Activated gamma-delta T cell treated with anti-CD3 and anti-CD28 coated beads, Interleukin-2, amount 50 U/mL, for 16 hours (primary cell): ENCODE measurements at places on chromosomes 1 and 21.

GRCh38 chr1:22618056-22618455 is 18.4 kb upstream of the C1QA start:
- no peak for DNase-seq

- no peak for DNase-seq
Observed at GRCh38 chr1:247111700-247112478, 7.7 kb upstream of the ZNF669 start.

- no peak for DNase-seq
Observed at GRCh38 chr21:43894206-43894577, 29.2 kb downstream of the AGPAT3 start.

DNA sequence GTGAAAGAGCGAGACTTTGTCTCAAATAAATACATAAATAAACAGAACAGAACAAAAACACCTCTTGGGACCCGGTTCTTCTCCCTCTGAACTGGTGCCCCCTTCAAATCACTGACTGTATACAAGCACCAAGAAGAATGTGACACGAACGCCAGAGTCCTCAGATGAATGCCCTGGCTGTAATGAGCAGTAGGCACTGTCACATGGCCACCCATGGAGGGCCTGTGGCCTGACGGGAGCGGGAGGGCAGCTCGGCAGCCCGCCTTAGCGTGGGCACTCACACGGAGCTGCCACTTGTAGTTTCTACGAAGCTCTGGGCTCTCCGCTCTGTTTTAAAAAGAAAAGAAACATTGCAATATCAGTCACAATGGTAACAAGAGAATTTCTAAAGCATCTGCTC is 146.0 kb downstream of the PEX14 start:
- DNase-seq: no peak

DNA sequence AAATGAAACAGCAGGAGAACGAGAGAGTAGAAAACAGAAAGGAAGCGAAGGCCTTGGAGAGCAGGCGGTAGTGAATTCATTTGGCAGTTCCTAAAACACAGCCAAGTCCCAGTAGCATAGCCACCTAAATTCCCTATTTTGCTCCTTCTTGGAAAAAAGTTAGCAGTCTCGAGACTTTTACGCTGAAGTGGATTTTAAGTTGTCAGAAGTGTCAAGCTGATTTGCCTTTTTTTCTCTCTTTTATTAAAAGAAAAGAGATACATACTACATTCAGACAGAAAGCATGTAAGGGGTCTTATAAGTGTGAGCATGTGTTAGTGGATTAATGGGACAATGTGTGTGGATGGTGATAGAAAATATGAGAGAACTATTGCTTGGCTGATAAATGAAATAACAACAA is 19.2 kb downstream of the NFIA start:
- DNase-seq: no peak

DNA sequence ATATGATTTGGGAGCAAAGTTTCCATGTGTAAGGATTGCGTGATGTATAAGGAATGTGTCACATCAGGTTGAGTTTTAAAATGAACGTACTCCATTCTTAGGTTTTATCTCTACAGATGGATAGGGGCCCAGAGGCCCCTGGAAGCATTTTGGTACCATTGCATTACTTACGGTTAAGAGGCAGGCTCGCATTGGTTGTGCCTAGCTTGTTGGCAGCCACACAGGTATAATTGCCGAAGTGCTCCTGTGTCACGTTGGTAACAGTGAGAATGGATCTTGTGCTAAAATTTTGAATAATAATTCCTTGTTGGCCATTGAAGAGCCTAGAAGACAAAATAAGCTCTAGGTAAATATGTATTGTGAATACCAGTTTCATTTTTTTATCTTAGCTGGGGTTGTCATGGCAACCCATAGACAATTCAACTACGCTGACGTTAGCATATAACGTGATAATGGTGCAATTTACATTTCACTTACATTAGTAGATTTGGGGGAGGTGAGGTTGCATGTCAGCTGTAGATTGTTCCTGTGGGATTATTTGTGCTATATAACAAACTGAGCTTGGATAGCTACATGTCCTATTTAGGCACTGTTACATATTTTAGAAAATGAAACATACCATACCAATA is 511.9 kb upstream of the ZRANB2 start:
- DNase-seq: no peak

DNA sequence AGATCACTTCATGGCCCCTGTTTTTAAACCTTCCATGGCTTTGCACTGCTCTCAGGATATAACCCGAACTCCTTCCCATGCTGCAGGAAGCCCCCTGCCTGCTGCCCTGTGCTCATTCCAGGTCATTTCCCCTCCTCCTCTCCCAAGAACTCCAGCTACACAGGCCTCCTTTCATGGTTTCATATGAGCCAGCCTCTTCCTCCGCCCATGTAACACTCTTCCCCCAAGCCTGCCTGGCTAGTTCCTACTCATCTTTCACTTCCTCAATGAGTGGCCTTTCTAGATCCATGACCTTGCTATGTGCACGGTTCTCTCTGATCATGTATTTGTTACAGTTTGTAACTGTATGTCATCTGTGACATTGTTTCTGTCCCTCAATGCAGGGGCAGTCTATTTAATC is 3.1 kb upstream of the NCF2 start:
- no peak for DNase-seq

DNA sequence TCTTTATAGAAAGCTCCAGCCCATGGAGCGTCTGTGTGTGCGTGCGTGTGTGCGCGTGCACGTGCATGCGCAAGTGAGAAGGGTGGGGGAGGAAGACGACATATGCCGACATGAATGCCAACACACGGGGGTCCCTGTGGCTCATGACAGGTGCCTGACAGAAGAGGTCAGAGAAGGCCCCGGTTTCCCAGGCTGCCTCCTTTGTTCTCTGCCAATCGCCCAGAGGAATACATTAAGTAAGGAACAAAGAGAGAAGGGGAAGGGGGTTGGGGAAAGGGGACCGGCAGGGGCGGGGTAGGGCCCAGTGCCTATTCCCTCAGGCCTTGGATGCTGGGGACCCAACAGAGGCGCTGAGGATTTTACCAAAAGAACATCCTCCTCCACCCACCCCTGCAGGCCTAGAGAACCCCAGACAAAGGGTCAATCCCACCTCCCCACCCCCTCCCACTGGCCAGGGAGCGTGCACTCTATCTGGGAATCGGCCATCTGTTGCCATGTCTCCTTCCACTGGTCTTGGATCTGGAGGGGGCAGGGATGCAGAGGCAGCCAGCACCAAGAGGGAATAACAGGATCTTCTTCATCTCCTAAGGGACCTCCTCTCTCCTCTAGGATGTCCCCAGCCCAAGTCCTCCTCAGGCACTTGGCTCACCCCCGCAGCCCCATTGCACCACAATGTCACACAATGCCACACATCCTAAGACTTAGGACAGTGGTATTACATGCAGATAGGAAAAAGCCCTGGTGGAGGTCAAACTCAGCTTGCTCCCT is 39.4 kb downstream of the PIK3C2B start:
- no peak for DNase-seq

- DNase-seq: no peak
Observed at GRCh38 chr1:220430586-220430985, 97.3 kb upstream of the MARK1 start.

GRCh38 chr1:226429858-226430715 is 22.2 kb upstream of the PARP1 start:
- no peak for DNase-seq

GRCh38 chr1:157106813-157107189 is 7.2 kb upstream of the ETV3L start:
- DNase-seq: no peak

- DNase-seq: no peak
Observed at GRCh38 chr1:112507336-112507735, 1.4 kb upstream of the WNT2B start.

- no peak for DNase-seq
Observed at GRCh38 chr1:36603461-36603860, 120.7 kb upstream of the CSF3R start.

DNA sequence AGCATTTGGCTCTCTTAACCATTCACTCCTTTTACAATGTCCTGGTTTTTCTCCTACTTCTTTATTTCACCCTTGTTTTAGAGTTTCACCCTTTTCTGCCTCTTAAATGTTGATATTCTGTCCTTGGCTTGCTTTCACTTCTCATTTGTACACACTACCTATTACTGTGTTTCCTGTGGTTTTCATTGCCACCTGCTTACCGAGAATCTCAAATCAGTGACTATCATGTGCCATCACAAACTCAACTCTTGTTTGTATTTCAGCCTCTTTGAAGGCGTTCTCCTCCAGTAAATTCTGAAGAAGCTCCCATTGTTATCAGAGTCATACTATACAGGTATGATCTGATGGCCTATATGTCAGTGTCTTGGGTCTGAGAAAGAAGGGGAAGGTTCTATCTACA is 65.7 kb downstream of the NPHS2 start:
- DNase-seq: no peak

DNA sequence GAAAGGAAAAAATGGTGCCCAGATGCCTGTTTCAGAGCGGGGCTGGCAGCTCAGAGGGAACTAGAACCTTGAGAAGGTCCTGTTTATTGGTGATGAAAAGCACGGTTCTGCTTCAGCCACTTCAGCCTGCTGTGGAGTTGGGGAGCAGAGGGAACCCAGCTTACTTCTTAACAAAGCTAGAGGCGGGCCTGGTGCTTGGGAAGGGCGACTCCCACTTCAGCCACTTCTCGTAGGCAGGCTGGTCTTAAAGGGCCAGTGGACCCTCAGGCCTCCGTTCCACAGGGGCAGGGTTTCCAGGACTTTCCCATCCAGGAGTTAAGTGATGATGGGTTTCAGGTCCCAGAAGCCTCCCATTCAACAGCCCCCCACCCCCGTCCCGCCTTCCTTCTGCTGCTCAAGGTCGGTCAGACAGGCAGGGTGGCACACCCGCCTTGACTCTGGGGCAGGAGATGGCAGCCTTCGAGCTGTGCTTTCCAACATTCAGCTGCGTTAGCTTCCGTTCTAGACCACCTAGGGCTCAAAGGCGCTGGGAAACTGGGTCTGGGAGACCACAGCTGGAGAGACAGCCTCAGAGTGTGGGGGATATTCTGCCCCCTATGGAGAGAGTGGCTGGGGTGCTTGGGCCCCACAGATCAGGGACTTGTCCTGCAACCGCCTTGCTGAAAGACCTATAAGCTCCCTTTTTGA is 3.4 kb downstream of the RUNX3 start:
- no peak for DNase-seq

- no peak for DNase-seq
Observed at GRCh38 chr1:222047366-222047765, 305.5 kb upstream of the DUSP10 start.

DNA sequence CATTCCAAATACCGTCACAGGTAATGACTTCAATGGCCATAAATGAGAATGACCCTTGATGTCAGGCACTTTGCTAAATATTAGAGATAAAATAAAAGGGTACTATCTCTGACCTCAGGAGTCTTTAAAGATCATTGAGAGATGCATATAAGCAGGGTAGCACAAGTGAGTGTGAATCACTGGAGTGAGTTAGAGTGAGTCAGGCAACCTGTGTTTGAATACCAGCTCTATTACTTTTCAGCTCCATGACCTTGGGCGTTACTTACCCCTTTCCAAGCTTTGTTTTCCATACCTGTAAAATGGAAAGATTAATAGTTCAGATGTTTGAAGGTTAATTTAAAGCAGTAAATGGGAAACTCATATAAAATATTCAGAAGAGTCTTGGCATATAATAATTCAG is 1058.0 kb upstream of the ADGRL4 start:
- DNase-seq: no peak

DNA sequence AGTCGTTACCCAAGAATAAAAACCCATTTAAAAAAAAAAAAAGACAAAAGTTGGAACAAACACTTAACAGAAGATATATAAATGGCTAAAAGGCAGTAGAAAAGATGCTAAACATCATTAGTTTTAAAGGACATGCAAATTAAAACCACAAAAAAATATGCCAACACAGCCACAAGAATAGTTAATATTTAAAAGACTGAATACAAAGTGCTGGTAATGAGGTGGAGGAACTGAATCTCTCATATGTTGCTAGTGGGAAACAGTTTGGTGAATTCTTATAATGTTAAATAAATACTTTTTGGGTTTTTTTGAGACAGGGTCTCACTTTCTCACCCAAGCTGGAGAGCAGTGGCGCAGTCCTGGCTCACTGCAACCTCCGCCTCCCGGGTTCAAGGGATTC is 10.0 kb downstream of the LRRC40 start:
- no peak for DNase-seq

GRCh38 chr1:210076620-210077019 is 138.6 kb downstream of the SYT14 start:
- DNase-seq: no peak

DNA sequence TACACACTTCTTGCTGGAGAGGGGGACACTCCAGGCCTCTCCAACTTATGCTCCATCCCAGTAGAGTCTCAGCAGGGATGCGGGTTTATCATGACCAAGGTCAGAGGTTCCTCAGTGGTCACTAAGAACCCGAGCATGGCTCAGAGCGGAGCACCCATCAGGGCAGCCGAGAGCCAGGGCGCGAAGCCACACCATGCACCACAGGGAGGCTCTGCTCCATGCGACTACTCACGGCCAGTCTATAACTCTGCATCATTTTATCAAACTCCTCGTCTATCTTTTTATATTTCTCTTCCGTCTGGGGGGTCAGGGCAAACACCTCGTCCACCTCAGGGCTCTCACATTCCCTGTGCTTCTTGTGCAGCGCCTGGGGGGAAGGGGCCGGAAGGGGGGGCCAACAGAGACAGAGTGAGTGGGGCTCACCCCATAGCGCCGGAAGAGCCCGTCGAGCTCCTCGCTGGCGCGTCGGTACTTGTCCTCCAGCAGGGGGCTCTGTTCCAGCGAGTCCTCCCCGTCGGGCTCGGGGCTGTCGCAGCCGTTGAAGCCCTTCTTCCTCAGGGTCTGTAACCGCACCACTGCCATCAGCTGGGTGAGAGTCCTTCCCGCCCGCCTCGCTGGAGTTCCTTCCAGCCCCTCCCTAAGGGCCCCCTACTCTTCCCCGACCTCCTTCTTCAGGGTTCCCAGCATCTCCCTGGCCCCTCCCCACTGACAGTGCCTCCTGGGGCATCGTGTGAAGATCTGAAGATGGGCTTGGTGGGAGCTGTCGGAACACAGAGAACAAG is 20.0 kb downstream of the MEF2D start:
- DNase-seq: peak; percentile 75

- no peak for DNase-seq
Observed at GRCh38 chr1:12456979-12457378, 161.0 kb downstream of the DHRS3 start.

- DNase-seq: no peak
Observed at GRCh38 chr1:116693759-116694480, 26.4 kb upstream of the IGSF3 start.

GRCh38 chr1:235295902-235296350 is 32.1 kb downstream of the ARID4B start:
- no peak for DNase-seq
